ENCODE measurements at places on chromosomes 12 and 14.
A peak's percentile ranks its signal among the peaks of the same experiment; 100 is the strongest.

DNA sequence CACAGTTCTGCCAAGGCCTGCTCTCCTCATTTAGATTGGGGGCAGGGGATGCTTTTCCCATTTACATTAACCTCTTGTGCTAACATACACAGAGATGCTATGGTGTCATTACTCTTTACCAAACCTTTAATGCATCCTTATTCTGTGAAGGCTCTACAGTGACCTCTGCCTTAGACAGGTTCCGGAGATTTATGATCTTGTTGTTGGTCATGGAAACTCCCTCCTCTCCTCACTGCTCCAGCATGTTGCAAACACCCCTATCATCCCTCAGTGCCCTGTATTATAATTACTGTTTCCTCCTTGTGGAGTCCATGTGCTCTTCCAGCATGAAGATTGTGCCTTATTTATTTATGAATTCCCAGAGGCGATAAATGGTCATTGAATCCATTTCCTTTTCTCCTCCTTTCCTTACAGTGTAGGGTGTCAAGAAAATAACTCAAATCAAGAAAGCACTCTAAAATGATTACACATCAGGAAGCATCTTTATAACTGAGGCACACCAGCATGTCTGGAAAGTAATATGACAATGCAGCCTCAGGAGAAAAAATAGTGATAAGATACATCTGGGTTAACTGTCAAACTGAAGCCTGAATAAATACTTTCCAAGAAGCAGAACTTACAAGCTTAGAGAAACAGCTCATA, 37.8 kb downstream of the RTN1 start:
- DNase-seq = no peak

- DNase-seq = no peak
These were observed 34.7 kb downstream of the PTGER2 start for GRCh38 chr14:52348776-52349175.

- DNase-seq = no peak
These were observed 341.2 kb downstream of the C12orf75 start for GRCh38 chr12:105671720-105672119.

- no peak for DNase-seq
These were observed 76.0 kb downstream of the ACACB start for GRCh38 chr12:109192358-109192757.

DNA sequence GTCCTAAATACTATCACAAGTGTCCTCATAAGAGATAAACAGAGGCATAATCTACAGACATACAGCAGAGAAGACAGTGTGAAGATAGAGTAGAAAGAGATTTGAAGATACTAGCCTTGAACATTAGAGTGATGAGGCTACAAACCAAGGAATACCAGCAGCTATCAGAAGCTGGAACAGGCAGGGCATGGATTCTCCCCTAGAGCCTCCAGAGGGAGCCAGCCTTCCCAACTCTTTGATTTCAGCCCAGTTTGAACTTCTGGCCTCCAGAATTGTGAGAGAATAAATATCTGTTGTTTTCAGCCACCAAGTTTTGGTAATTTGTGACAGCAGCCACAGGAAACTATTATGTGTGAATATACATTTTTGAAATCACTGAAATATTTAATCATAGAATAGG, 47.2 kb downstream of the CCDC91 start:
- no peak for DNase-seq

DNA sequence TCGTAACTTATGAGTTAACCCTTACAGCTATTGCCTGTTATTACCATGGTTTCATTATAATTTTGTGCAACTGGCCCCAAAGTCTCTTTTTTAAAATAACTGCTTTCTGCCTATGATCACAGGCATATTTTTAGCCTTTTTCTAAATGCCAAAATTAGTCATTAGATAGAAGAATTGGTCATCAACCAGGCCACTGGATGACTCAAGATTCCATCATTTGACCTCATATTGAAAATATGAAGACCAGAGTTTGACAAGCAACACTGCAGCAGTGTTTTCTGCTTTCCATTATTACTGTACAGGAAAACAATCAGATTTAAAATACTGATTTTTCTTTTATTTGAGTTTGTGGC, 54.7 kb upstream of the OTOGL start:
- no peak for DNase-seq

- DNase-seq = no peak
These were observed 69.9 kb downstream of the SERPINA3 start for GRCh38 chr14:94682061-94682516.

- peak; percentile 44 for DNase-seq
These were observed 77.2 kb downstream of the PAPOLA start for GRCh38 chr14:96579358-96579757.

DNA sequence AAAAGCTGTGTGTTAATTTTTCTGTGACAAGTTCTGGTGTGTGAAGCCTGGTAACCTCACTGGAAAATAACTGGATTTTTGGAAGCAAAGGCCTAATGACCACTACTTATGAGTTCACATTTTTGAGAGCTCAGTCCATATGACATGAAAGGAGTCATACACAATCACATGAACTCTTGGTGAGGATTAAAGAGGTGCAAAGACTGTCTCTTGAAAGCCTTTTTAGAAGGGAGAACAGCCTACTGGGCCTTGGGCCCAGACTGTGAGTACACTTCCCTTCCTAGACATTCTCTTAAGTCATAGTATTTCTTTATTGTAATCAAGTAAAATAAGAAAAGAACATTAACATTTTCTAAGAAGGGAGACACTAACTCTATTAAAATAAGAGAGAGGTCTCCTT, 176.1 kb downstream of the BCAT1 start:
- no peak for DNase-seq

DNA sequence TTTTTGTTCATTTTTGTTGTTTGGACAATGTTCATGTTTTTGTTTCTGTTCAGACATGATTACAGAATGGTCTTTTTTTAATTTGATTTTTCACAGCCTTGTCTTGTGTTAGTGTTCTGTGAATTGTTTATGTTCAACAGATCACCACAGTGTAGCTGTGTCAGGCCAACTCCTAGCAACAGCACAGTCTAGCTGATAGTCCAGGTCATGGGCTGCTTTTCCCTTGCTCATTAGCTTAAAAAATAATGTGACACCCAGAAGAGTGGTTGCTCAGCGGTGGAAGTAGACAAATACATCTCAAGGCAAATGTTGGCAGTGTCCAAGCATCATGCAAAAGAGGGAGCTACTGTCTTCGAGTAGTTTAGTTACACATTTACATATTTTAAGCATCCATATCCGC, 22.4 kb downstream of the WBP11 start:
- DNase-seq = no peak

GRCh38 chr12:128381541-128381940, 114.6 kb downstream of the TMEM132C start:
- no peak for DNase-seq

- DNase-seq = no peak
These were observed 613 bp downstream of the SRSF9 start for GRCh38 chr12:120468821-120469449.

DNA sequence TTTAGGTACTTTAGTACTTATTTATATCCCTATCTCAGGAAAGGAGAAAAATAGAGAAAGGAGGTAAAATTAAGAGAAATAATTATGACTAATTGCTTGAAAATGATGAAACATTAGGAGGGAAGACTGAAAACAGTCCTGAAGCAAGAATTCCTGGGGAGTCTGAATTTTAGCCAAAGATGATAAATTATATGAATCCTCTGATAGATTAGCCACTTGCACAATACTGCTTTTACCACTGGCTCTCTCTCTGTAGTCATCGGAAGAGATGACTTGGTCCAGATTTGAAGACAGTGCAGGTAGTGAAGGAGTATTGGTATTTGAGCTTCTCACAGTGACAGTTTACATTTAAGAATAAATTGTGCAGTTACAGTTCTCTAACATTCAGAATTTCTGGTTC, 83.8 kb upstream of the CLEC14A start:
- no peak for DNase-seq

DNA sequence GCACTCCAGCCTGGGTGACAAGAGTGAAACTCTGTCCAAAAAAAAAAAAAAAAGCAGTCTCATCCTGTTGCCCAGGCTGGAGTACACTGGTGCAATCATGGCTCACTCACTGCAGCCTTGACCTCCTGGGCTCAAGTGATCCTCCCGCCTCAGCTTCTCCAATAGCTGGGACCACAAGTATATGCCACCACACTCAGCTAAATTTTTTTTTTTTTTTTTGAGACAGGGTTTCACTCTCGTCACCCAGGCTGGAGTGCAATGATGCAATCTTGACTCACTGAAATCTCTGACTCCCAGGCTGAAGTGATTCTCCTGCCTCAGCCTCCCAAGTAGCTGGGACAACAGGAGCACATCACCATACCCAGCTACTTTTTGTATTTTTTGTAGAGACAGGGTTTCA, 5.2 kb upstream of the CNPY2 start:
- DNase-seq = no peak

Data from left forelimb (tissue), 1 donor.